Activated T-cell treated with anti-CD3 and anti-CD28 coated beads, Interleukin-2, amount 50 U/mL, for 4 hours (primary cell): ENCODE measurements at places on chromosomes 11 and 22.

DNA sequence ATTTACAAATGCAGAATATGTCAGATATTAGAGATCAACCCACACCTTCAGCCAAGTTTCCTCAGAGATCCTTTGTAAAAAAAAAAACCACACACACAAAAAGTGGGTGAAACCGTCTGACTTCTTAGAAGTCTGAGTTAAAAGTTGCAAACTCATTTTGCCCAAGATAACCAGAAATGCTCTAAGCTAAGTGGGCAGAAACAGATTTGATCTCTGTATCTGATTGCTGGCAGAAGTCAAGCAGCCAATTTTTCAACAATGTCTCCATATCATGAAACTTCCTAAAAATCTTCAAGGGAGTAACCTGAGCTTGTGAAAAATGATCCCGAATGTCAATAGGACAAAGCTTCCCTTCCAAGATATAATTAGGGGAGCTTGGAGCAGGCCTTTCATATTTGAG lies 28.6 kb upstream of the ATXN10 start:
- no peak for DNase-seq

GRCh38 chr11:63670433-63671321 lies 499 bp downstream of the ATL3 start:
- DNase-seq: peak; percentile 21

GRCh38 chr11:64844330-64845128 lies at the start of gene CDC42BPG:
TSS of gene CDC42BPG (minus strand) at chr11:64844653. CDS start at chr11:64844569, 84 bp downstream.
- DNase-seq: peak; percentile 55

DNA sequence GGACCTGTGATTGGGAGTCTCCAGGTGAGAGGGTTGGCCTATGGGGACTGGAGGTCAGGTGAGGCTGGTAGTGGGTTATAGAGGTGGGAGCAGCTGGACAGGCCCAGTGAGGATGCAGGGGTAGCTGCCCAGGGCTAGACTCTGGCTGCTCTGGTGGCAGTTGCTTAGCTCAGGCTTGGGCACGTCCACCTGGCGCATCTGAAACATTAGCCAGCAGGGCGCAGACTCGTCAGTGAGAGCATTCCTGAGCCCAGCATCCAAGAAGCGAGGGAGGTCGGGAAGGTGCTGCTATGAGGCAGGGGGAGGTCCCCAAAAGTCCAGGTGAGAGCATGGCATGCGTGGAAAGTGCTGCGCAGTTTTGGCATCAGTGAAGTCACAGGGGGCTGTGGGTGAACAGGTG lies 3.5 kb upstream of the GGT1 start:
- DNase-seq: no peak

DNA sequence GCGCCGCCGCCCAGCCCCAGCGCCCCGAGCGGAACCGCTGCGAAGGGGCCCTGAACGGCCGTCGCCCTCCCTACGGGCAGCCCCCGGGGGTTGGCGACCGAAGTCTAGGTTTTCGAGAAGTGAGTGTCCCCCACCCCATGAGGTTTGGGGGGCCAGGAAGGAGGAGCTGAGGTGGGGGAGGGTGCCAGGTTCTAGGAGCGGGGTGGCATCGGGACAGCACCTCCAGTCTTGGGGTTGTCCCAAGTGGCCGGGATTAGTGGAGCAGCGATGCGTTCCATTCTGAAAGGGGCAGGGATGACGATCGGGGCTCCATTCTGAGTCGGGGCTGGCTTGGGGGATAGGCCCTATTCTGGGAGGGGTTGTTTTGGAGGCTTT lies 408 bp downstream of the PPP2R5B start:
- no peak for DNase-seq
